ENCODE measurements at places on chromosomes 2 and 18.

DNA sequence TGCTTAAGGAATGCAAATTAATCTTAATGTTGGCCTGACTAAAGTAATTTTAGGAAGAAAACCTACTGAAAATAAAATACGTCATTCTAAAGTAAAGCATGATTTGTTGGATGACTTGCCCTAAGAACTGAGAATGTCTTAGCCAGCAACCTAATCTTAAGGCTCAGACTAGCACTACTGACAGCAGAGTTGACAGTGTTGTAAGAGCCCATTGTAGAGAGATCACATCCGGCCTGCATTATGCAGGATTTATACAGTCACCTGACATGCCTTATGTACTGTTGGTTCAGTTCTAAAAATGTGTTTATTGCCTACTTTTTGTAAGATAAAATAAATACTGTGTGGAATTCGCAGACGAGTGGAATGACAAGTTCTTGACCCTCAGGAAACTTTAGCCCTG is 82.3 kb downstream of the TMEM185B start:
- DNase-seq = no peak

DNA sequence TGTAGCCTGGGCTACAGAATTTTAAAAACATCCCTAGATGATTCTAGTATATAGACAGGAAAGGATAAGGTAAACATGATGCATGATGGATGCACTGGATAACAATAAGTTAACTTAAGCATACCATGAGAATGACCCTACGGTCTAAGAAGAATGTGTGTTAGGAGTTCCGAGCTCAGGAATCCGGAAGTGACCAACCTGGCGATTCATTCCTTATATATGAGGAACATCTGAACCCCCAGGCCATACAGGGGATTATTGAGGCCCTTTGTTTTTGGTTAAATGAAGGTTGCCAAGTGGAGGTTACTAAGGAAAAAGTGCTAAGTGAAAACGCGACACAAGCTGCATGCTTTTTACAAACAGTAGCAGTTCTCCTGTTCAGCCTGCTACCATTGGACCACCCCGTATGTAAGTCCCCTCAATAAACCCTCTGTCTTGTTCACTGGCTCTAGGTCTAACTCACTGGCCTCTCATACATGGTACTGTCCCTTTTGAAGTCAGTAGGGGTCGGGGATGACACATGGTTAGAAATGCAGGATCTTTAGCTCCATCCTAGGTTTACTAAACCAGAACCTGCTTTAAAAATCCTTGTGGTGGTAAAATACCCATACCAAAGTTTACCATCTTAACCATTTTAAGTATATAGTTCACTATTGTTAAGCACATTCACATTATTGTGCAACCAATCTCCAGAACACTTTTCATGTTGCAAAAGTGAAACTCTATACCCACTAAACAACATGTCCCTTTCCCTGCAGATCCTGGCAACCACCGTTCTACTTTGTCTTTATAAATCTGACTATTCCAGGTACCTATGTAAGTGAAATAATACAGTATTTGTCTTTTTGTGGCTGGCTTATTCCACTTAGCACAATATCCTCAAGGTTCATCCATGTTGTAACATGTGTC is 111.0 kb upstream of the MAP4K3 start:
- DNase-seq = no peak

DNA sequence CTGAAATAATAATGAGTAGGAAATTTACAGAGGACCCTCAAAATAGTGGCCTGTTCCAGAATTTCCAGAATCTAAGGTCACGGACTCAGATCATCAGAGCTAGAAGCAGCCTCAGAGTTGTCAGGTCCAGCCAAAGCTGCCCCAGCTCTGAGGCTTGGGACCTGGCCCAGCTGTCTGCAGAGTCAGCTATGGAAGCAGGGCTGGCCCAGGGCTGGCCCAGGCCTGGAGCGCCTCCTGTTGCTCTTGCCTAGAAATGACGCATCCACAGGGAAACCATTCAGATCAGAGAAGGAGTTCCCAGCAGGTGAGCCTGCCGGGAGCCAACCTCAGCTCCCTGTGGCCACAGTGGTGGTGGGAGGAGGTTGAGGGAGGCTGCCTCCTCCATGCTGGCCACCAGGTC is 106.7 kb upstream of the ARL4C start:
- DNase-seq = no peak

- DNase-seq = no peak
These were observed 15.2 kb downstream of the POLI start for GRCh38 chr18:54284535-54284934.

GRCh38 chr2:197073701-197074433 is 147.4 kb upstream of the PGAP1 start:
- no peak for DNase-seq

- no peak for DNase-seq
These were observed 270.9 kb upstream of the SKOR2 start for GRCh38 chr18:47522359-47522758.

- DNase-seq = no peak
These were observed 326.8 kb downstream of the LRRTM1 start for GRCh38 chr2:79977792-79978191.

DNA sequence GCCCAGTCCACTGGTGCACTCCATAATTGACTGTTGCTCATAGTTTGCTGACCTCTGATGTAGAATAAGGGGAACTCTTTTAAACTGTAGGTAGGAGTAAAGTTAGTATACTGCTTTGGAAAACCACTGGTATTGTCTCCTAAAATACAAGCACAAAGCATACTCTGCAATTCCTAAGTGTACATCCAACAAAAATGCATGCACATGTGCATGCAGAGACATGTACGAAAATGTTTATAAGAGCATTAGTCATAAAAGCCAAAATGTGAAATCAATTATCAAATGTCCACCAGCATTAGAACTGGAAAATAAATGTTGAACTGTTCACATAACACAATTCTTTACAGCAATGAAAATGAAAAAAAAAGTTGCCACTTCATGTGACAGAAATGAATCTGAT is 39.8 kb upstream of the DDX18 start:
- no peak for DNase-seq

DNA sequence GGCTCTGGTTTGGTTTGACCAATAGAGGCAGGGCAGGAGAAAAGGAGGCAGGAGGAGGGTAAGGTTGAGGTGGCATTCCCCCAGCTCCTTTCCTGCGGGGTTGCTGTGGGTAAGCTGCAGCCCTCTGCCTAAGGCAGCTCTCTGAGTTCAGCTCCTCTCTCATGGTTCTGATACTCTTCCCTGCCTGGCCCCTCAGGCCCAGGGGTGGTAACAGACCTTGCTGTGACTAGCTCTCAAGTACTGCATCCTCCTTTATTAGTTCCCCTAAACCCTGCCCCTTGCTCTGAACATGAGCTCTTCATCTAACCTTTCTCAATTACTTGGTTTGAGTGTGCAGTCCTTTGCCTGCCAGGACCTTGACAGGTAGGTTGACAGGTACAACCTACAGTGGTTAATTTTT is 205.5 kb downstream of the SLC4A3 start:
- DNase-seq = no peak

- DNase-seq = no peak
These were observed 127.9 kb downstream of the ZNF532 start for GRCh38 chr18:58992301-58993231.

DNA sequence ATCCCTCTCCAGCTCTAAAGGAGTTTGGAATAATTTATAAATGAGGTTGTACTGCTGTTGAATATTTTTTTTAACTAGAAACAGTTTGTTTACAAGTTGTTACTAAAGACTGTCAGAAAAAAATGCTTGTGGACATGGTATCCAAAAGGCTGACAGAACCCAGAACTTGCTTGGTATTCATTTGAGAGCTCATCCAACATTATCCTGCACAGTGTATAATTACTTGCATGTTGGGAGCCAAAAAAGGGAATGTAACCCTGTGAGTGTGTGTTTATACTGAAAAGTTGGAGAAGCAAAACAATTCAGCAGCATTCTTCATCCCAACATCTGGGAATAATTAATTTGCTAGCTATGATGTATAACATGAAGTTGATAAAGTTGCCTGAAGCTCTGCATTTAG is 42.1 kb upstream of the EHBP1 start:
- no peak for DNase-seq

DNA sequence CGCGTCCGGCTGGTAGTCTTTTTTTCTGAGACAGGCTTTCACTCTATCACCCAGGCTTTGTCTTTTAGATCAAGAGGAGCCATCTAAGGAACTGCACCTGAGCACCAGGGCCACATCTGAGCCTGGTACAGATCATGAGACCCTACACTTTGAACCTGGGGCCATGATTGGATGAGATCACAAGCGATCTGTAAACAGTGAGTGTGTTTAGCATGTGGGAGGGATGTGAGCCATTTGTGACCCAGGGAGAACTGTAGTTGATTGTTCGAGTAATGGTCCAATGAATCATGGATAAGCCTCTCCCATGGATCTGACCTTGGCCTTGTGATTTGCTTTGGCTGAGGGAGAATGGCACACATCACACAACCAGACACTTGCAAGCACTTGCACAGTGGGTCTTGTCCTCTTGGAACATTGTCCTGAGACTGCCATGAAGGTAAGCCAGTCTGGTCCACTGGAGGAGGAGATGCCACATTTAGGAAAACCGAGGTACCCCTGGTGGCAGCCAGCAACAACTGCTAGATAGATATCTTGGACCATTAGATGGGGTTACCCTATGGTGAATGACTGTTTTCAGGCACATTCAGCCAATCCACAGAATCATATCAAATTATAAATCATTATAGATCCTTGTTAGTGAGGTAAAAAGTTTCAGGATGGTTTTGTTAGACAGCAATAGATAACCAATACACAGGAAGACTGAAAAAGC is 19.5 kb upstream of the DTNB start:
- no peak for DNase-seq

GRCh38 chr18:65016631-65017371 is 734.0 kb upstream of the CDH7 start:
- DNase-seq = no peak

GRCh38 chr2:58039170-58039611 is 7.4 kb upstream of the VRK2 start:
- peak; percentile 25 for DNase-seq

GRCh38 chr2:177830881-177831386 is 241.6 kb downstream of the PDE11A start:
- DNase-seq = no peak

GRCh38 chr18:77087393-77088141 is 45.0 kb downstream of the MBP start:
- no peak for DNase-seq

GRCh38 chr2:228690681-228691080 is 509.2 kb upstream of the SPHKAP start:
- no peak for DNase-seq

GRCh38 chr2:177604271-177605065 is 211.9 kb downstream of the AGPS start:
- no peak for DNase-seq

DNA sequence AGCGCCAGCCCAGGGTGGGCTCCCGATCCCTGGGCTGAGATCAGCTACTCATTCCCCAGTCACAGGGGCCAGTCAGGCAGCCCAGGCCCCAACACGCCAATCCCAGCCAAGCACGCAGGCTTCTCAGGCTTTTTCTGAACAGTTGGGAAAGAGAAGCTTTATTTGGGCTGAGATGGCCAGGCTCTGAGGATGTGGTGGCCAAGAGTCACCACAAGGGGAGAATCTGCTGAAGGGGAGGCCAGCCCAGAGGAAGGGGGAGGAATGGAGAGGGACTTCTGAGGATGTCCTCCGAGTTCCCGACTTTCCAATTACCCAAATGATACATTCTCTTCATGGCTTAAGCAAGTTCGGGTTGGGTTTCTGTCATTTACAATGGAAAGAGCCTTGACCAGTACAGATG is 2.8 kb upstream of the DIPK1C start:
- no peak for DNase-seq

- DNase-seq = no peak
These were observed 40.2 kb downstream of the EPAS1 start for GRCh38 chr2:46337208-46337994.

GRCh38 chr2:7517088-7517487 is 599.9 kb downstream of the RNF144A start:
- no peak for DNase-seq

GRCh38 chr2:55156984-55157383 is 75.1 kb downstream of the CLHC1 start:
- no peak for DNase-seq

GRCh38 chr2:1618191-1618961 is 125.9 kb downstream of the PXDN start:
- no peak for DNase-seq

DNA sequence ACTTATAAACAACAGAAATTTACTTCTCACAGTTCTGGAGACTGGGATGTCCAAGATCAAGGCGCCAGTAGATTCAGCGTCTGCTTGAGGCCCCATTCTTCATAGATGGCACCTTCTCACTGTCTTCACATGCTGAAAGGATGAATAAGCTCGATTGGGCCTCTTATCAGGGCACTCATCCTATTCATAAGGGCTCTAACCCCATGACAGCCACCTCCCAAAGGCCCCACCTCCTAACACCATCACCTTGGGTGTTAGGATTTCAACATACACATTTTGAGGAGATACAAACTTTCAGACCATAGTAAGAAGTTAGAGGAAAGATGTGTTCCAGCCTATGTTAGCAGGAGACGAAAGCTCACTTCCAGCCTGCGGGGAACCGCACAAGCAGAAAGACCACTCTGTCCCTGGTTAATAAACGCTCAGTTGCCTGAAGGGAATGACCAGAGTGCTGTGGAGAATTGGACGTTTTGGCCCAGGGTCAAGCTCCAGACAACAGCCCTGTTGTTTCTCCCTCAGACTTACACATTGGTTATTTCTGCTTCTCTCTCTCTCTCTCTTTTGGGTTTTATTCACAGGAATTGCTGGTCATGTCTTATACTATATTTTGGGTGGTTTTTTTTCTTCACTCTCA is 90.3 kb downstream of the MAPRE2 start:
- DNase-seq = no peak

DNA sequence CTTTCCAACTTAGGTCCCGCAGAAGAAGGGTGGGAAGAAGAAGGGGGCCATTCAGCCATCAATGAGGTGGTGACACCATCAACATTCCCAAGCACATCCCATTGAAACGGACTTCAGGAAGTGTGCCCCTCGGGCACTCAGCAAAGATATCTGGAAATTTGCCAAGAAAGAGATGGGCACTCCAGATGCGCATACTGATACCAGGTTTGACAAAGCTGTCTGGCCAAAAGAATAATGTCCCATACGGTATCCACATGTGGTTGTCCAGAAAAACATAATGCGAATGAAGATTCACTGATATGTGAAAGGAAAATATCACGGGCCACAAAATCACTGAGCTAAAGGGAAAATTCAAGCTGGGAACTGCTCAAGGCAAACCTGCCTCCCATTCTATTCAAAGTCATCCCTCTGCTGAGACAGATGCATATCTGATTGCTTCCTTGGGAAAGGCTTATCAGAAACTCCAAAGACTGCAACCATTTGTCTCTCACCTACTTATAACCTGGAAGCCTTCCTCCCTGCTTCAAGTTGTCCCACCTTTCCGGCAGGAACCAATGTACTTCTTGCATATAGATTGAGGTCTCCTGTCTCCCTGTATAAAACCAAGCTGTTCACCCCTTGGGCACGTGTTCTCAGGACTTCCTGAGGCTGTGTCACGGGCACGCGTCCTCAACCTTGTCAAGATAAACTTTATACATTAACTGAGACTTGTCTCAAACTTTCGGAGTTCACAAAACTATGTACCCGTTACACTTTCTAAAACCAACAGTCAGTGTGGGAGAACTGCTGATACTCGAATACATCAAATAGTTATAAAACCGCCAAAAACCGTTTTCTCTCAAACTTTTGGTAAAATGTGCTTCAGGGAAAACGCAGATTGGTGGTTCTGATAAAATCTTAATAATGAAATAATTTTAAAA is 1.3 kb upstream of the PDK1 start:
- DNase-seq = no peak

GRCh38 chr2:240561325-240561971 is 1.3 kb downstream of the DUSP28 start:
- DNase-seq = no peak
